NCI-H146 (cell line): ENCODE measurements at places on chromosomes 16 and 17.

DNA sequence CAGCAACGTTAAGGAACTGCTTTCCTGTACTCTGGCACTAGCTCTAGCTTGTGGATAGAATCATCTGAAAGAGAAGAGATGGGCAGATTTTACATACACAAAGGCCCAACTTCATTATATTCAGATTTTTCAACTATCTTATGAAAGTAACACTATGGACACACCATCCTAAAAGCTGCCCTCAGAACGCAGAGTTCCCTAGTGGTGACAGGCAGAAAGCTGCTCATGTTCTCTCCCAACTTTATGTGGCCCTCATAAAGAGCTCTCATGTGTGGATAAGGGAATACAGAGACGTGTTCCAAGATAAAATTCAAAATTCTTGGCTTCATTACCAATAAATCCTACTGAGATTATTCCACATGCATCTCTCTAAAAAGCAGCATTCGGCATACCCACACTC is 1.5 kb downstream of the CFAP20 start:
- no peak for DNase-seq

- no peak for DNase-seq
Measured at GRCh38 chr17:1518410-1518809, 2.0 kb upstream of the INPP5K start.

GRCh38 chr17:78126895-78127238 is 1.7 kb downstream of the TMC6 start:
- DNase-seq = no peak

- DNase-seq = no peak
Measured at GRCh38 chr16:49472598-49472997, 99.0 kb downstream of the C16orf78 start.

- no peak for DNase-seq
Measured at GRCh38 chr17:42178817-42179216, 2.1 kb downstream of the KCNH4 start.

DNA sequence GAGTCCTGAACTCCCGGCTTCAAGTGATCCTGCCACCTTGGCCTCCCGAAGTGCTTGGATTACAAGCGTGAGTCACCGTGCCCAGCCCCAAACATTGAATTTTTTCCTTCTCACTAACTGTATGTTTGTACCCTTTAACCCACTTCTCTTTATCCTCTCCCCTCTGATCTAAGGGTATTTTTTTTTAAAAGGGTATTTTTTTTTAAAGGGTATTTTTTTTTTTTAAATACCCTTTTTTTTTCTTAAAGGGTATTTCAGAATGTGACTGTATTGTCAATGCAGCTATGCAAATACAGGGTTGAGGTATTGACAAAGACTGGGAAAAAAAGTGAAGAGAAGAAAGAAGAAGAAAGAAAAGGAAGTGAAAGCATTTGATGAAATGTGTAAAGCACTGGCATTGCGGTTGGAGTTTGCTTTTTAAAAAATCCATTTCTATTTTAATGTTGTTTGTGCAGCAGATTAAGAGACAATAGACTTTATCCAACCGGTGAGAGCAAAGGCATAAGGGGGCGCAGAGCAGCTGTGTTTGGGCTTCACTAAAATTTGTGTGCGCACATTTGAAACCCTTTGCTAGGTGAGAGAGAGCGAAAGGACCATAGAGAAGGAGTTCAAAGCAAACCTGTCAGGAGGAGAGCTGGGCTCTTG is 42.4 kb downstream of the SYT17 start:
- DNase-seq = peak; percentile 62

- DNase-seq = no peak
Measured at GRCh38 chr17:2146132-2146871, 91.4 kb downstream of the HIC1 start.

DNA sequence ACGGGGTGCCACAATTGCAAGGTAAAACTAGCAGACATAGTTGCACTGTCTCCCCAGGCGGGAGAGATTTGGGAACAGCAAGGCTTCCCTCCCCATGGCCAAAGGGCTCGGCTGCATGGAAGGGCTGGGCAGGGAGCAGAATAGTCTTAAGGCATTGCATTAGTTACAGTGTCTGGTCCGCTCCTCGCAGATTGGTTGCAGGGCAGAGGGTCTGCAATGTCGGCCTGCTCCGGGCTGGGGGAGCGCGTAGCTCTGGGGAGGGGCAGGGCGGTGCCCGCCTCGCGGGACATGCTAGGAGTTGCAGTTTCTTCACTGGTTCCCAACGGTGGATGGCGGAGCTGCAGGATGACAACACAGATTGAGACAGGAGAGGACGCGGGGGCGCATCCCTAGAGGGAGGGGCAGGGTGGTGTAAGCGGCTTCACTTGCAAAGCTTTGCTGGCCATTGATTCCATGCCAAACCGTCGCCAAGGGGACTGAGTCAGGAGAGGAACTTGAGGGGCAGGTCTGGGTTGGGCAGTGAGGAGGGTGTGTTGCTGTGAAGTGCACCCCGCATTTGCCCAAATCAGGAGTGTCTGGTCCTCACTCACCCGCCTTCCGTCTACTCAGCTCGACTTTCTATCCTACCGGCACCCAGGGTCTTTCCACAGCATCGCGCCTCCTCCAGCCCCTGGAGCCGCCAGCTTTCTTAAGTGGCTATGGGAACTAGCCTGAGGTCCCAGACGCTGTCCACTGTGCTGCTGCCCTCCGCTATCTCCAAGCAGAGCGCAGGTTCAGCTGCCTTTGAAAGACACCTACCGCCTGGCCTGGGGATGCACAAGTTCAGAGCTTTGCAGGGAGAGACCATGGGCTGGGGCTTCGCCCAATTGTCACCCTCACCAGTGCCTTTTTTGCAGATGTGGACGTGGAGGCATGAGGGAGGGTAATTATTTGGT is 1748.9 kb downstream of the TP53TG3F start:
- no peak for DNase-seq

DNA sequence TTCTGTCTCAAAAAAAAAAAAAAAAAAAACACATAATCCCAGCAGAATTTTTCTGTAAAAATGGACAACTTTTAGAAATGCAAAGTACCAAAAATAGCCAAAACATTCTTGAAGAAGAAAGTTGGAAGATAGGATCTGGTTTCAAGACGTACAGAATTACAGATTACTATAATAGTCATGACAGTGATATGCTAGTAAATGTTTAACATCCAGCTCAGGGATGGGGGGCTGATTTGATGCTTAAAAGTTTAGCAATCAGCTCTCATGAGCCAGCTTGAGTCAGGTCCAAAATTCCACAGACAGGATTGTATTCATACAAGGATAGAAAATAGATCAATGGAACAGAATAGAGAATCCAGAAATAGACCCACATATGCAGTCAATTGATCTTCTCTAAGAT is 100.5 kb downstream of the CYB561 start:
- no peak for DNase-seq

GRCh38 chr16:17160920-17161431 is 309.8 kb downstream of the XYLT1 start:
- peak; percentile 16 for DNase-seq

DNA sequence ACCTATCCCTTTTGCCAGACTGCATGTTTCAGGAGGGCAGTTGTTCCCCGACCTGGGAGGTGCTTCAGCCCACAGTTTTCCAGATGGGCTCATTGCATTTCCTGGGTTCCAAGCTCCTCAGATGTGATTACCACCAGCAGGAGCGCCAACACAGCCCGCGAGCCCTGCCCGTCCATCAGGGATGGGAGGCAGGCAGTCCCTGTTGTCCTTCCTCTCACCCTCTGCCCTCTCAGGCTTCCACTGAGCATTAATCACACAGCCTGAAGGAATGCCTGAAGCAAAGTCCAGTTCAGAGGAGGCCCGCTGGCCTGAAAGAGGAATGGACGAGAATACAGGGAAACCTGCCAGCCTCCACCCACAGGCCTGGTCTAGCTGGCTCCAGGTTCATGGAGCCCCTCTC is 256.3 kb upstream of the SDK2 start:
- no peak for DNase-seq

DNA sequence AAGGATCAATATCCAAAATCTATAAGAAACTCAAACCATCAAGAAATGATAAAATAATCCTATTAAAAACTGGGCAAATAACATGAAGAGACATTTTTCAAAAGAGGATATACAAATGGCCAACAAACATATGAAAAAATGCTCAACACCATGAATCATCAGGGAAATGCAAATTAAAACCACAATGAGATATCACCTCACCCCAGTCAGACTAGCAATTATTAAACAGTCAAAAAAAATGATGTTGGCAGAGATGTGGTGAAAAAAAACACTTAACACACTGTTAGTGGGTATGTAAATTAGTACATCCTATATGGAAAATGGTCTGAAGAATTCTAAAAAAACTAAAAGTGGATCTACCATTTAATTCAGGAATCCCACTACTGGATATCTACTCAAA is 379.0 kb upstream of the SOX9 start:
- DNase-seq = no peak

DNA sequence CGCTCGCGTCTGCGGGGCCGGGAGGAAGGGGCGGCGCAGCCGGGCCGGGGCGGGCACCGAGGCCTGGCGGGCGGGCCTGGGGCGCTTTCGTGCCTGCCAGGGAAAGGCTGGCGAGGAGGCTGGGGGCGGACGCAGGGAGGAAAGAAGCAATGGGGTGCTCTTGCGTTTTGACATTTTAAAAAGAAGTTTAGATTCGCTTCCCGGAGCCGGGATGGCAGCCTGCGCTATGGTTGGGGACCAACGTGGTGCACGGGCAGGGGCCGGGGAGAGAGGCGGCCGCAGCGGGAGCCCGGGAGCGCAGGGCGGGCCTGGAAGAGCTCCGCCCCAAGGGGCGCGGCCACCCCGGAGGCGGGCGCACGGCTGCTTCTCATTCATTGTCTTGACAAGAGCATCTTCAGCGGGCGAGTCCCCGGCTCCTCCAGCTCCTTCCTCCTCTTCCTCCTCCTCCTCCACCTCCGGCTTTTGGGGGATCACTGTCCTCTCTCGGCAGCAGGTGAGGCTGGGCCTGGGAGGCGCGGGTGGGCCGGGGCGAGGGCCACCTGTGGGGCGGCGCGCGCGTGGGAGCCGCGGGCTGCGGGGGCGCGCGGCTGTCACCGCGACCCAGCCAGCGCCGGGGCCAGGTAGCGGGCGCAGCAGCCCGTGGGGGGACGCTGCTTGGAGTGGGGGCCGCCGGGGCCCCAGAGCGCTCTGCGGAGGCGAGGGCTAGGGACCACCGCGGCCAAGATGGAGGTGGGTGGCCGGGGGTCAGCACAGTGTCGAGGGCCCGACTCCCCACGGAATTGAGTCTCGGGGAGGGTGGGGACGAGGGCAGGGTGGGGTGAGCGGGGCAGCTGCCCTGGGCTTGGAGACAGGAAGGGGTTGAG is at the start of gene CORO1A:
Gene CORO1A, plus strand, starts transcription at position 370 of the 863 bp plus-strand sequence. CDS start 1,608 bp downstream, outside the sequence.
- peak; percentile 82 for DNase-seq

DNA sequence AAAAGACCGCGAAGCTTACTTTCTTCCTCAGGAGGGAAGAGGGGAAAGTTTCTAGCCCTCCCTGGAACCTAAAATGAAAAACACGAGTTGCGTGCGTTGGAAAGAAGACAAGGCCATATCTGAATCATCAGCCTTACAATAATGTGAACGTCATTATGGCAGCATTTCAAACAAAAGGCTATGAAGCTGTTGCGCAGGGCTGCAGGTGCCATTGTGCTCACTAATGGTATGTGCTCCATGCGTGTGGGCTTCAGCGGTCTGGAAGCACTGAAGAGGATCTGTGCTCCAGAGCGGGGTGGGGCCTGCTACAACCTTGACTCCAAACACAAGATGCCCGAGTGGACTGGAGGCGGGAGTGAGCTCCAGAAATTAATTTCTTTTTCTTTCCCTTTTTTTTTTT is 12.1 kb upstream of the CYB5B start:
- DNase-seq = no peak

GRCh38 chr17:13074026-13074425 is 56.2 kb upstream of the ELAC2 start:
- no peak for DNase-seq

DNA sequence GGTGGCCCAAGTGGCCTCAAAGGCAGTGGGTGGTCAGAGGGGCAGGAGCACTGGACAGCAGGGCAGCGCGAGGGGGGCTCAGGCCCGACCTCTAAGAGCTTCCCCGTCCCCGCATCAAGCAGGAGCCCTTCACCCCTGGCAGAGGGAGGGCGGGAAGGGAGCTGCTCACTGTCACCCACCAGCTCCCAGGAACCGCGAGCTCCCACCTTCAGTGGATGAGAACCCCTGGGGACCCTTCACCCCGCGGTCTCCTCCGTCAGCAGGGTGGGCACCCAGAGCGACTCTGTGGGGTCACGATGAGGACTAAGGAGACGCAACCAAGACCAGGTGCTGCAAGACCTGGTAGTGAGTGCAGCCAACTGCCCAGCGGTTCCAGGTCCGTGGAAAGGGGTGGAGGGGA is 13.6 kb downstream of the CEP131 start:
- DNase-seq = no peak

- DNase-seq = no peak
Measured at GRCh38 chr17:57676543-57676942, 68.6 kb downstream of the CCDC182 start.
